Adipocyte (in vitro differentiated cells): ENCODE measurements at places on chromosomes 2 and 18.

- peak; percentile 94 for DNase-seq
Observed at GRCh38 chr2:237413777-237414661, at the start of gene COL6A3. Gene COL6A3 (minus strand): TSS chr2:237414164. CDS start chr2:237396817, 17,347 bp downstream.

GRCh38 chr2:47346-47725 is 1.0 kb upstream of the FAM110C start:
- no peak for DNase-seq

DNA sequence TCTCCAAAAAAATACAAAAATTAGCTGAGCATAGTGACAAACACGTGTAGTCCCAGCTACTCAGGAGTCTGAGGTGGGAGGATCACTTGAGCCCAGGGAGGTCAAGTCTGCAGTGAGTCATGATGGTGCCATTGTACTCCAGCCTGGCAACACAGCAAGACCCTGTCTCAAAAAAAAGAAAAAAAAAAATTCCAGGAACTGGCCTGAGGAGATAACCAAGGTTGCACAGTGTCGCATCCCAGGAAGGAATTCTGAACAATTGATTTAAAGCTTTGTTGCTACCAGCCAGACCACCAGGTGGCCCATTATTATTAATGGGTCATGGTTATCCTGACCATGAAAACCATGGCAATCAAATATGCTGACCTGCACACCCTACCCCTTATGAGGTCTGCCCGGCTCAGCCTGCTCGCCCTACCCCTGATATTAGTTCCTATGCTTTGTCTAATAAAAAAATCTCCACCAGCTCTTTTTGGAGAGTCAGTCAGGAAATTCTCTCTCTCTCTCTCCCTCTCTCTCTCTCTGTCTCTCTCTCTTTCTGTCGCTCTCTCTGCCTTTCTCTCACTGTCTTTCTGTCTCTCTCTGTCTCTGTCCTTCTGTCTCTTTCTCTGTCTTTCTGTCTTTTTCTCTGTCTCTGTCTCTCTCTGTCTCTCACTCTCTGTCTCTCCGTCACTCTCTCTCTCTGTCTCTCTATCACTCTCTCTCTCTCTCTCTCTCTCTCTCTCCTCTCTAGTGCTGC is 73.7 kb downstream of the NCAPH start:
- no peak for DNase-seq

- DNase-seq, result peak; percentile 75
Observed at GRCh38 chr2:178194600-178195389, 483 bp downstream of the OSBPL6 start.

GRCh38 chr2:241882091-241882625 is 12.6 kb downstream of the RTP5 start:
- DNase-seq, result no peak

GRCh38 chr18:38941711-38942561 is 1376.3 kb upstream of the CELF4 start:
- DNase-seq, result no peak

GRCh38 chr18:52670896-52671295 is 330.9 kb downstream of the DCC start:
- DNase-seq, result peak; percentile 69

DNA sequence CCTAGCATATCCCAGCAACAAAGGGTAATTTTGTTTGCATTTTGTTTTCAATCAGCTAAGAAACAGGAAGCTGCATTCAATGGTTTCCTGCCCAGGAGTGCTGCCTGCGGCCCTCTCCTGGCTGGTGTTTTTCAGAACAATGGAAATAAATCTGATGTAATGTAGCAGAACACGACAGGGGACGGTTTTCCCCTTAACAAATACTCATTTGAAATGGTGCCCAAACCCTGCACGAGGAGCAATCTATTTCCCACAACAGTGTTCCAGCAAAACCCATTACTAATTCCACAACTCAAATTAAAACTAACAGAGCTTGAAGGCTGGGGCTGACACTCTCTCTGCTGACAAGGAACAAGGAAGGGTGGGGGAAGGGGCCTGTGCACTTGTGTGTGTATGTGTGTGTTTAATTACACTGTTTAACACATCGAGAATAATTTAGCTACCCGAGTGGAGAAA is 8.7 kb downstream of the CAPN13 start:
- DNase-seq, result no peak

DNA sequence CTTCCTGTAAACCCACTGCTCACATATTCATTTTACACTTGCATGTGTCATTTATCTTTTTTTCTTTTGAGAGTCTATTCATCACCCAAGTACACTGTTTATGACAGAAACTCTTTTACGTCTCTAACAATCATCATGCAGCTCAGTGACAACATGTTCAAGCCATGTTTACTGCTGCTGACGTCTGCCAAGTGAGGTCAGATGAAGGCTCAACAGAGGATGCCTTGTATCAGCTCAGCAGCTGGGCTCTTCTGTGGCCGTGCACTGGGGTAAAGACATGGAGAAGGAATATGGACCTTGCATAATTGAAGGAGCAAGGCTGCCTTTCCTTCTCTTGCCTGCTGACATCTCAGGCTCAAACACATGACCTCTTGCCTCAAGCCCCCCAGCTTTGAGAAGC is 99.6 kb downstream of the ADD2 start:
- no peak for DNase-seq

DNA sequence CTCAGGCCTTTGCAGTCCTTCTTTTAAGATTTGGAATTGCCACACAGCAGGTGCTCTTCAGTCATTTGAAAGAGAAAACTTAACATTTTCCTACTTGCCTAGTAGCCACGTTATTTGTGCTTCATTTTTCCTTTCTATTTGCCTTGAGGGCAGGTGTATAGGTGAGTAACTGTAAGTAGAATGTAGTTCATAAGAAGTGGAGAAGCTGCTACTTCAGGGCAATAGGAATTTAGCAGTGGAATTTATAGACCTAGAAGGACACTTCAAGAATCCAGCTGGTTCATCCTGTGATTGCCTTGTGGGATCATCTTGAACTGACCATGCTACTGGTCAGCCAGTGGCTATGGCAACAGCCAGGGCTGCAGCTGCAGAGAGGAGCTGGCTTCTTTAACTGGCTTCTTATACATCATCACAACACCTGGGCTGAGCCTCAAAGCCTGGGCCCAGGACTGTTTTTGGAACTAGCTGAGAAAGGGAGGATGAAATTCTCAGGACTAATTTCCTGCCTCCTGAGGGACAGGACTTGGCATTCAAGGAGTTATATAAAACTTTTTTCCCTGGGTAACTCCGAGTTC is 5.1 kb upstream of the LANCL1 start:
- no peak for DNase-seq

DNA sequence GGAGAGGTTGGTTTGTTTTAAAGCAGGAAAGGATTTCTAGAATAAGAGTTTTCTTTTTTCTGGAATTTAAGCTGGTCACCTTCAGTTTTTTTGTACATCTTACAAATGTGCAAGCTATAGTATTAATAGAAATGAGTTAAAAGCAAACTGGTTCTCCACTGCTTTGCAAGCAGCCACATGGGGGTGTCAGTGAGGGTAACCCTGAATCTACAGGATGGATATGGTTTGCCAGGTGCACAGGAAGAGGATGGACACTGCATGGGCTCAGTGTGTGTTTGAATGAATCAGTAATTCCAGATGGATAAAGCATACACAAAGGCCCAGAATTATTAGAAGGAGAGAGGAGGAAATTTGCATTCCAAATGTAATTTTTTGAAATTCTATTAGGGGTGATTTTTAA is 89.0 kb downstream of the MAPRE2 start:
- no peak for DNase-seq

GRCh38 chr2:191020221-191020741 is 6.3 kb upstream of the STAT1 start:
- DNase-seq, result peak; percentile 98

DNA sequence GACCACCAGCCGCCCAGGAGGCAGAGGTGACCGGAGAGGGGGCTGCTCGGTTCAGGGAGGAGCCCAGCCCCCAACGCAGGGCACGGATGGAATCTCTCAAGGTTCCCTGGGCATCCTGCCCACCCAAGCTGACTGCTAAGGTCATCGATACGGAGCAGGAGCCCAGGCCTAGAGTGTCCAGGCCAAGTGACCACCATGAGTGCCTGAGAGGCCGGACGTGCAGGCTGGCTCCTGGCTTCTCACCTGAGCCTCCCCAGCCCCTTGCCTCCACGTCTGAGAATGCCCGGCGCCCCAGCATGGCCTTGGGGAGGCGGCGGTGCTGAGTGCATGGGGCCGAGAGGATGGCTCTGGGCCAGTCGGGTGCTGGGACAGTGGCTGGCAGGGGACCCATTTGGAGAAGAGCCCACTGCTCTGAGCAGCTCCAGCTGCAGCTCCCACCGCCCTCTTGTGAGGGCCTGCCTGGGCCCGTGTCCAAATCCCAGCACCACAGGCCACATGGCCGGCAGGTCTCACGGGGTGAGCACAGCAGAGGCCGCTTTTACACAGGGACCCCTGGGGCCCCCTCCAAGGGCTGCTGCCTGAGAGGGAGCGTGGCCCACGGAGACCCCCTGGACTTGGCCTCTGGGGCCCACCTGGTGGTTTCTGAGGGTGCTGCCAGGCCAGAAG is 102.8 kb upstream of the CTDP1 start:
- no peak for DNase-seq

GRCh38 chr2:130823171-130823885 is 13.4 kb upstream of the ARHGEF4 start:
- no peak for DNase-seq

DNA sequence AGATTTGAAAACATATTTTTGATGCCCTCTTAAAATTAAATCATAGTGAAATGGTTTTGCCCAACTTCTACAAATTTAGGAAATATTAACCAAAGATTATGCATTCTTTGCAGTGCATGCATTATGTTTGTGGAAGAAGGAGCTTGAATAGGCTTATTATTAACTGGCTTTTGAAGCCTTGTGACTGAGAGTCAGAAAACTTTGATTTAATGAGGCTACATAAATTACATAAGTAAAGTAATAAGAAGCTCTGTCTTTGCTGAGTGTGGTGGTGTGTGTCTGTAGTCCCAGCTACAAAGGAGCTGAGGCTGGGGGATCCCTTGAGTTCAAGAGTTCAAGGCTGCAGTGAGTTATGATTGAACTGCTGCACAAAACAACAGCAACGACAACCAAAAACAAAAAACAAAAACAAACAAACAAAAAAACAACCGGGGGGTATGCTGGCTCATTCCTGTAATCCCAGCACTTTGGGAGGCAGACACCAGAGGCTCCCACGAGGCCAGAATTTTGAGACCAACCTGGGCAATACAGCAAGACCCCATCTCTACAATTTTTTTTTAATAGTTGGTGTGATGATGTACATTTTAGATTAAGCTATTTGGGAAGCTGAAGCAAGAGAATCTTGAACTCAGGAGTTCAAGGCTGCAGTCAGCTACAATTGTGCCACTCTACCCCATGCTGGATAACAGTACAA is 57.0 kb upstream of the LRRTM4 start:
- no peak for DNase-seq

DNA sequence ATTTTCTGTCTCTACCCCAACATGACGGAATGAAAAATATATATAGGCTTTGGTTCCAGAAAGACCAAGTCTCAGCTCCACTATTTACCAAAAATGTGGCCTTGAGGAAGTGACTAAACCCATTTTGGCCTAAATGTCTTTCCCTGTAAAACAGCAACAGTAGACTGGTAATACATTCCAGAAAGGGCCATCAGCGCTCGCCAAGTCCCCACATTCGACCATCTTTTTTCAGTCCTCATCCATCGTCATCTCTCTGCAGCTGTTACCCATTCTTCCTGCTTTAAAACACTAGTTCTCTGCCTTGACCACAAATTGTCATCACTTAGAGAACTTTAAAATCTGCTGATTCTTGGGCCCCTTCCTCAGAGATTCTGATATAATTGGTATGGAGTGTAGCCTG is 183.8 kb upstream of the CTAGE1 start:
- no peak for DNase-seq

GRCh38 chr2:115480741-115481140 is 1038.3 kb downstream of the DPP10 start:
- DNase-seq, result no peak

- no peak for DNase-seq
Observed at GRCh38 chr2:120746144-120746543, 10.5 kb downstream of the GLI2 start.

- DNase-seq, result peak; percentile 25
Observed at GRCh38 chr2:145360129-145360790, 840.3 kb upstream of the ZEB2 start.

GRCh38 chr2:20834331-20834730 is 11.4 kb upstream of the LDAH start:
- DNase-seq, result no peak

DNA sequence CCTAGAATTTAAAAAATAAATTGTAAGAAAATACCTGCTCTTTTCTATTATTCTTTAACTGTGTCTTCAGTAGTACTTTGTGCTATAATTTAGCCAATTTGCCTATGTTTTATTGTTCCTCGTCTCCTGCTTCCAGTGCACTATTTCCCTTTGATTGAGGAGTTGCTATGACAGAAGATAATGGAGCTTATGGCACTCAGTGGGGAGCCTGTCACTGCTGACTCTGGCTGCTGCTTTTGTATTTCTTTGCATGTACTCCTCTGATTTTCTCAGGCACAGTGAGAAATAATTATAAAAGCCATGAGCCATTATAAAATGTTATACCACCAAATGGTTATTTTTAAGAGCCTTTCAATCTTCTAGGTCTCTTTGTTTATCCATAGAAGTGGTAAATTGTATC is 1310.8 kb upstream of the SLC39A10 start:
- DNase-seq, result no peak

- no peak for DNase-seq
Observed at GRCh38 chr2:21415234-21415633, 291.5 kb downstream of the TDRD15 start.

DNA sequence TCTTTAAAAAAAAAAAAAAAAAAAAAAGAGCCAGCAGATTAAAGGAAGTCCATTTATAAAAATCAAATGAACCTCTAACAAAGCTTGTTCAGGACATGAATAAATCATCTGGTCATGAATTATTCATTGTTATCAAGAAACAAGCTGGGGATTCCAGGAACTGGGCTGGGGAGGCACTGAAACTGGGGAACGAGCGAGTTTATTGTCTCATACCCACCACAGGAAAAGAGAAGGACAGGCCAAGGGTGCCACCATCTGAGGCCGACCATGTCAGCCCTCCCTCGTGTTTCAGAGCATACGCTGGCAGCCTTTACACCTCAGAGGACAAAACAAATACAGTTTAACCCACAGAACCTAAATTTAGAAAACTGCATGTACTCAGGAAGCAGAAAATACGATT is 164.2 kb downstream of the VWC2L start:
- no peak for DNase-seq

GRCh38 chr18:52345428-52345827 is 5.4 kb downstream of the DCC start:
- DNase-seq, result no peak

GRCh38 chr2:37849911-37850310 is 75.2 kb upstream of the RMDN2 start:
- DNase-seq, result no peak

DNA sequence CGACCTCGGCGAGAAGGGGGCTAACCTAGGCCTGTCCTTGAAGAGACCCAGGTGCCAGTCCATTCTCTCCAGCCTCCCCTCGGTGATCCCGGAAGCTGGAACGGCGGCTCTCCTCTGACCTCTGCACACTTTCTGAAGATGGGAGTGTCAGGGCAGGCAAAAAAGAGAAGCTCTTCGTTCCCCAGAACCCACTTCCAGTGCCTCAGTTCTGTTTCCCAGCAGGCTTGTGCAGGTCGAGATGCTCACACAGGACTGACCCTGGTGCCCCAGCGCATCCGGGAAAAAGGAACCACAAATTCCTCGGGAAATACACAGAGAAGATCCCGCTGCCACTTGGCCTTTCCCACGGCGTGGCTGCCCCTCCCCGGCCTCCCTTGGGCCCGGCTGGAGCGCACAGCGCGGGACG is 681 bp upstream of the PTPN18 start:
- DNase-seq, result no peak
